Prostate gland (tissue), 2 donors: ENCODE measurements at places on chromosomes 2 and 18. TPM values are rescaled to one million over a fixed set of nuclear protein-coding genes. Genes with fewer than 3 reads are reported as not detected.
A peak's percentile ranks its signal among the peaks of the same experiment; 100 is the strongest.

Gene PTPRM
- 92.6 TPM for total RNA-seq

Gene LAMA1
- total RNA-seq = 1.8 TPM

Gene SERPINB2
- 0.62 TPM for total RNA-seq

Gene ITSN2
- total RNA-seq = 45.7 TPM

Gene EFHD1
- 25.9 TPM for total RNA-seq

Gene KLHL30
- 0.23 TPM for total RNA-seq

Gene CRYGC
- total RNA-seq = not detected

Gene CELF4
- total RNA-seq = 7.8 TPM

Gene COL4A3
- total RNA-seq = 3.5 TPM

Gene FBXO11
- 54.2 TPM for total RNA-seq

DNA sequence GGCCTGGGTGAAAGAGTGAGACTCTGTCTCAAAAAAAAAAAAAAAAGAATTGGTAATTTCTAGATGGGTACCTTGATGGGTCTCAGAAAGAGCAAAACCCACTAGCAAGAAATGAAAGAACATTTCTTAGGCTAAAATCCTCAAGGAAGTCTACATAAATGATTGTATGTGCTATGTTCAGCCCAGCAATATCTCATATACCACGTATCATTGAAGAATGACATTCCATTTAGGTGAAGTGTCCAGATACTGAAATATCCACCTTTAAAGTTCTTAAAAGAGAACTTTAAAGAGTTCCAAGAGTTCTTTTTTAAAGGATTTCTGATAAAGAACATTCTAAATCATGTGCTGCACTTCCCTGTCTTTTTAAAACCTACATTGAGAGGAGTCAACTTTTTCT is 19.2 kb downstream of the NRP2 start:
- no peak for DNase-seq
- no peaks in the 10 kb centered on the region for H3K27me3 ChIP-seq
- H3K4me3 ChIP-seq = no peak overlapping the region
- no peak overlapping the region for H3K27ac ChIP-seq

DNA sequence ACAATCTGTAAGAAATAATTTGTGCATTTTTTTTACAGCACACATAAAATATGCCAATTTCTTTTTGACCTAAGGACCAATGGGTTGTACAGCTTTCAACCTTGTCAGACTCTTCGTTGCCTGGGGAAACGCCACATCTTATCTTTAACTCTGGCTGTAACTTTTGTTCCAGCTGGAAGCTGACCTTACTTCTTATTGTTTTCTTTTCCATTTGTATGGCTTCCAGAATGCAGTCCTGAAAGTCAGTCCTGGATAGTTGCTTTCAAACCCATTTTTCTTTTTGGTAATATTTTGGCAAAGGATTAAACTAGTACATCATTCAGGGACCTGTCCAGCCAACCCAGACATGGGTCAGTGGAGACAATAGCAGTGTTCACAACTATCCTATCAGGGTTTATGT is 686.5 kb upstream of the CDH2 start:
- no peak overlapping the region for H3K4me3 ChIP-seq
- H3K27me3 ChIP-seq = no peaks in the 10 kb centered on the region
- no peaks in the 10 kb centered on the region for H3K36me3 ChIP-seq
- H3K4me1 ChIP-seq = no peaks in the 10 kb centered on the region

DNA sequence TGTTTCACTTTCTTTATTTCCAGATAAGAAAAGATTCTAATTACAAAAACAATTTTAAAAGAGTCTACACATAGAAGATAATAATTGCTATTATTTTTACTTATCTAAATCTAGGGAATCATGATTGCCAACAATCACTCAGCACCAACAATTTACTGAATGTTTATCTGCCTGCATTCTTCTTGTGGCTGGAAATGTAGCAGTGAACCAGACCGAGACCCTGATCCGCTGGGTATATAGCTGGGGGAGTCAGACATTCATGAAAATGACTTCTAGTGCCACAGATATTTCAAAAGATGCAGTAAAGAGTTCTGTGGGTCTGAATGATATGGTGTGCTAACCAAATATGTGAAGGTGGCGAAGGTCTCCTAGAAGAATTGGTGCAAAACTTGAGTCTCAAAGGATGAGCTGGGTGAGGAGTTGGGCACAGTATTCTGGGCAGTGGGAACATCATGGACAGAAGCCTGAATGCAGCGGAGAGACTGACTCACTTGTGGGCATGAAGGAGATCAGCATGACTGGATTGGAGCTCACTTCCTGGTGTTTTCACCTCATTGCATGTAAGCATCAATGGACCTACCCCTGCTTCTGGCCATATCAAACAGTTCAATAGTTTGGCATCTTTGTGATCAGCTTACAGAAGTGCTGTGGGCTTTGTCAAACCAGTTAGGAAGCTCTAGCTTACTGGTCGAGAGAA is 26.1 kb upstream of the FN1 start:
- H3K36me3 ChIP-seq = no peaks in the 10 kb centered on the region
- no peak overlapping the region for H3K27ac ChIP-seq
- DNase-seq = no peak
- no peak overlapping the region for H3K4me3 ChIP-seq
- no peaks in the 10 kb centered on the region for H3K27me3 ChIP-seq

DNA sequence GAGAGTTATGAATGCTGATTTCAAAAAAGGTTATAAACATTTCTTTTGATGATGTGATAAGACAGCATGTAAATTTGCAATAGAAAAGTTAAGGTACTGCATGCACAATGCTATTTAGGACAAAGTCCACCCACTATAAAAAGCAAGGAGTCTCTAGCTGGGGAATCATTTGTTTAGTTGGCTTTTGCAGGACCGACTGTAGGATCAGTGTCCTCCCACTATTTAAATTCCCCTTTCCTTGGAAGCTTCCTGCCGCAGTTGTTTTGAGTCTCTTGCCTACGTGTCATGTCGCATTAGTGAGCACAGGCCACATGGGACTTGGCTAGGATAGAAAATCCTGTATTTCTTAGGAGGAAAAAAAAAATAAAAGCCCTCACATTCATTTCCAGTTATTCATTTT is 13.1 kb downstream of the QPCT start:
- H3K27me3 ChIP-seq = no peaks in the 10 kb centered on the region
- no peak overlapping the region for H3K4me3 ChIP-seq
- no peak for DNase-seq

DNA sequence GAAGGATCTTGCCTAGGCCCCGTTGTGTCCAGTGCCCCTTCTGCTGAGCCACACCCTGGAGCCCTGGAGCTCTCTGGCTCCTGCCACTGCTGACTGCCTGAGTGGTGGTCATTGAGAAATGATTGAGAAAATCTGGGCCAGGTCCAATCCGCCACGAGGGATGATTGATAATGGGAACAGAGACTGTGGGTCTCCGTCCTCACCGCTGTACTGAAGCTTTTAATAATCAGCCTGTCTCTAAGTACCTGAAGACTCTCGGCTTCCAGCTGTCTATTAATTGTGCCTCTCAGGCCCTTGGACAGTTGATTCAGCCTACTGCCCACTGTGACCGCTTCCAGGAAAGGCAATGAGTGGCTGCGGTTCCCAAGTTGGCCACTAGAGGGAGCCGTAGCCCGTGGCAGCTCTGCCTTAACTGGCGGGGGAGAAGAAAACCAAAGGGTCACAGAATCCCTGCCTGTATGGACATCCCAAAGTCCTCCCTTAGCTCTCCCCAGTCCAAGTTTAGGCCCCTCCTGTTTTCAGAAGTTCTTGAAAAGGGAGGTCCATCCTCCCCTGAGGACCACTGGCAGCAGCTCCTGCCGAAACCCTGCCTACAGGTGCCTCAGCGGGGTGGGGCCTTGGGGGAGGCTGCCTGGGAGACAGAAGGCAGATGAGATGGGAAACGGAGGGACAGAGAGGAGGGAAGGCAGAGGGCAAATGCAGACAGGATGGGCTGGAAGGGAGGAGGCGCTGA is 213.6 kb downstream of the TNS1 start:
- H3K27me3 ChIP-seq = no peaks in the 10 kb centered on the region
- H3K27ac ChIP-seq = no peak overlapping the region
- no peak overlapping the region for H3K4me3 ChIP-seq
- H3K36me3 ChIP-seq = no peaks in the 10 kb centered on the region
- DNase-seq = peak; percentile 71

GRCh38 chr2:194661431-194661830 is 995.6 kb upstream of the SLC39A10 start:
- H3K27ac ChIP-seq = no peak overlapping the region
- no peaks in the 10 kb centered on the region for H3K27me3 ChIP-seq
- H3K4me1 ChIP-seq = no peaks in the 10 kb centered on the region
- H3K36me3 ChIP-seq = no peaks in the 10 kb centered on the region
- no peak for DNase-seq
- H3K4me3 ChIP-seq = no peak overlapping the region

DNA sequence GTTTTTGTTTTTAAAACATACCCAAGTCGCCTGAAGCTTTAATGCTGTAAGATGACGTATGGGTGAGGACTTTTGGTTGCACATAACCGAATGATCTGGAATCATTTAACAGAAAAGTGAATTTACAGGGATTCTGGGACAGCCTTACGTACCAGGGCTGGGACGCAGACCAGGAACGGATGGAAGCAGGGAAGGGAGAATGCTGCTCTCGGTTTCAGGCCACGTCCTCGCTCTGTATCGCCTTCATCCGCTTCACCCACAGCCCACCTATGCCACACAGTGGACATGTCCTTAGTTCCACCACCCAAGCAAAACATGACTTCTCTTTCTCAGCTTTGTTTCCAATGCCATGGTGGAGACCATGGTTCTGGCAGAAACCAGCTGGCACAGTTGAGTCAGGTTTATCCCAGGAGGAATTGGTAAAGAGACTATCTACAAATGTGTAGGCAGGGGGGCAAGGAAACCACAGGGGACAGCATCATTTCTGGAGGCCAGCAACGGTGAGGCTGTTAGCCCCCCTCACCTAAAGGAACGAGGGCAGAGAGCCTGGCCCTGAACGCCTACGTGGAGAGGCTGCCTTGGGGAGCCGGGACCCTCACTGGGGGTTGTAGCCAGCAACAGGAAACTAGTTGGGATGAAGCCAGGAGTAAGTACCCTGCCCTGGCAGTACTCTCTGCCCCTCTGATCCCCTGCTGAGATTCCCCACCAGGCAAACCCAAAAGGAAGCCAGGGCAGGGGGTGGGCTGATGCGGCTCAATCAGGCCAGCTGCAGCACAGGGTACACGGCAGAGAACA is 132.5 kb downstream of the NDUFA10 start:
- no peaks in the 10 kb centered on the region for H3K27me3 ChIP-seq
- H3K4me1 ChIP-seq = no peaks in the 10 kb centered on the region
- no peak overlapping the region for H3K4me3 ChIP-seq
- H3K36me3 ChIP-seq = no peaks in the 10 kb centered on the region
- no peak overlapping the region for H3K27ac ChIP-seq

GRCh38 chr2:105924271-105924670 is 179.6 kb downstream of the NCK2 start:
- no peak overlapping the region for H3K27ac ChIP-seq
- DNase-seq = no peak
- no peaks in the 10 kb centered on the region for H3K4me1 ChIP-seq
- H3K36me3 ChIP-seq = no peaks in the 10 kb centered on the region
- H3K4me3 ChIP-seq = no peak overlapping the region

DNA sequence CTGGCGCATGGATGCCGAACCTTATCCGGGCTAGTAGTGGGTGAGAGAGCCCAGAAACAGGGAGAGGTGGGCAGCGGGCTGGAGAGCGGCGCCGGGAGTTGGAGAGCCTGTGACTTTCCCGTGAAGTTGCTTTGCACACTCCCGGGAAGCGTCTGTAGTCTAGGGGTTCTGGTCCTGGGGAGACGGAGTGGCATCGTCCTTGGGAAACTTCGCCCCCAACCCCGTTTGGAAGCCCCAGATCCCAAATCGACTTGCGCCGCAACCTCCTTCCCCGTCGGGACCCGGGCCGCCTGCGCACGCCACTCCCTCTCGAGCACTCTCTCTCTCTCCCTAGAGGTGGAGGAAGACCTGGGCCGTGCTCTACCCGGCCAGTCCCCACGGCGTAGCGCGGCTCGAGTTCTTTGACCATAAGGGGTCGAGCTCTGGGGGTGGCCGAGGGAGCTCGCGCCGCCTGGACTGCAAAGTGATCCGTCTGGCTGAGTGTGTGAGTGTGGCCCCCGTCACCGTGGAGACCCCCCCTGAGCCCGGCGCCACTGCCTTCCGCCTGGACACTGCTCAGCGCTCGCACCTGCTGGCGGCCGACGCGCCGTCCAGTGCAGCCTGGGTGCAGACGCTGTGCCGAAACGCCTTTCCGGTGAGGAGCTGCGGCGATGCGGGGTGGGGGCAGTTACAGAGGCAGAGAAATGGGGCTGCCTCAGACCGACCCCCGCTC is 456 bp downstream of the DOK1 start:
- peak overlapping the region; percentile 55 for H3K4me3 ChIP-seq
- H3K27ac ChIP-seq = peak overlapping the region; percentile 67
- no peaks in the 10 kb centered on the region for H3K36me3 ChIP-seq
- H3K27me3 ChIP-seq = no peaks in the 10 kb centered on the region
- no peak for DNase-seq
- no peaks in the 10 kb centered on the region for H3K4me1 ChIP-seq

DNA sequence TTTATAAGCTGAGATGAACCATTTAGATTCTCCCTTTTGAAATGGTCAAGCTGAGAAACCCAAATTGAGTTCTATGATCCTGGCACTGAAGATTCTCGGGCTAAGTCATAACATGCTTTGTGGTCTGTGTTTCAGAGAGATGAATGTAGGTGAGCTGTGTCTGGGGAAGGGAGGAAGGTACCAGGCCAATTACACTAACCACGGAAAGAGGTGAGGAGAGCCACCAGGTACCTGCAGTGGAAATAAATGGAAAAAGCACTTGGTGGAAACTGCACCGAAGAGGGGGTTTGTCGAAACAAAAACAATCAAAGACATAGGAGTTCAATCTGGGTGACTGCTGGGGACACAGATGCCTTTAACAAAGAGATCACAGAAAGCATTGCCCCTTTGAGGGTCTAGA is 963 bp upstream of the MRPL44 start:
- peaks cover 10% of the 10 kb centered on the region for H3K4me1 ChIP-seq
- H3K27me3 ChIP-seq = no peaks in the 10 kb centered on the region
- no peaks in the 10 kb centered on the region for H3K36me3 ChIP-seq

DNA sequence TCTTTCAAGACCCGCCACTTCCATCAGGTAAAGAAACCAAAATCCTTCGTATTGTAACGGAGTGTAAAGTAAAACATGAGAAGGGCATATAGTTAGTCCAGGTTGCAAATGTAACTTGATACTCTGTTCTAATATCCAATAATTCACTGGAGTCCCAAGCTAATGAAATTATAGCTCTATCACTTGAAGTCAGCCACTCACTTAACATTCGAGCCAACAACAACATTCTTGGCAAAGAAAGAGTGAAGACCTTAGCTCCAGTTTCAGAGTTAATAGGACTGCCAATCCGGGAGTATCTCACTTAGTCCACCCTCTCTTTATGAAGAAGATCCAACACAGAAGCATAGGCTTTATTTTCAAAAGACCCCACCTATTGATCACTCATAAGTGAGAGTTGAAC is 298.0 kb upstream of the SOX11 start:
- no peak for DNase-seq
- no peak overlapping the region for H3K27ac ChIP-seq
- no peaks in the 10 kb centered on the region for H3K4me1 ChIP-seq
